ENCODE measurements at places on chromosomes 2 and 18.

GRCh38 chr2:45943219-45944044 lies 292.0 kb downstream of the PRKCE start:
- DNase-seq, result no peak

DNA sequence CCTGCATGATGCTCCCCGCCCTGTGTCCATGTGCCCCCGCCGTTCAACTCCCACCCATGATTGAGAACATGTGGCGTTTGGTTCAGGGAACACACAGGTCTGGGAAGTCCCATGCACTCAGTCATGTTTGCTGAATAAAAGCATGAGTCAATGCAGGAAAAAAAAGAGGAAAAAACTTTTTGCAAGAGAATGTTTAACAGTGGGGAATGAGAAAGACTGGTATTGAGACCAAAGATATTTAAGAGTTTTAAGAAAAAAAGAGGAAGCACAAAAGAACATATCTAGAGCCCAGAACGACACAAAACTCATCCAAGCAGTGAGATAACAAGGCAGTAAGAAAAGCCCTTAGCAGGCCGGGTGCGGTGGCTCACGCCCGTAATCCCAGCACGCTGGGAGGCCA lies 279.2 kb upstream of the THSD7B start:
- no peak for DNase-seq

DNA sequence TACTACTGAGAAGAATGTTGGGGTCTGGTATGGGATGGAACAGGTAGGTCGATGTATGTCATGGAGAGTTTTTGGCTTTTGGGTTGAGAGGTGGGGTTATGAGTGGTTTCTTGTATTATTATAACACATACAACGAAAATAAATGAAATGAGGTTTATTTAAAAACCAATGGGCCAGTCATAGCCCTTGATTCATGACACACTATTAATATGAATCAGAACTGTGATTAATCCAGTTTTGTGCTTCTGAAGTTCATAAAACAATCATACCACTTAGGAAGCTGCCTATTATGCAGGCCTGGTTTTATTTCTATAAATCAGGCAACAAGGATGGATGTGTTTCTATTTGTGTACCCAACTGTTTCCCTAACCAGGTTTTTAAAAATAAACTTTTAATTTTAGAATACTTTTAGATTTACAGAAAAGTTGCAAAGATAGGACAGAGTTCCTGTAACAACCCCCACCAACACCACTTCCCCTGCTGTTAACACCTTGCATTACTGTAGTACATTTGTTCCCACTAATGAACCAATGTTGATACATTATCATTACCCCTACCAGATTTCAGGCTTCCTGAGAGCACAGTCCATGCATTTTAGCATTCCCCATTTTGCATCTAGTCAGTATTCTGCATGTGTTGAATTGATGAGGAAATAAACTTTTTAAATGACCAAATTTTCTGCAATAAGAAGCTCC lies 37.5 kb upstream of the NCOA1 start:
- DNase-seq, result no peak

DNA sequence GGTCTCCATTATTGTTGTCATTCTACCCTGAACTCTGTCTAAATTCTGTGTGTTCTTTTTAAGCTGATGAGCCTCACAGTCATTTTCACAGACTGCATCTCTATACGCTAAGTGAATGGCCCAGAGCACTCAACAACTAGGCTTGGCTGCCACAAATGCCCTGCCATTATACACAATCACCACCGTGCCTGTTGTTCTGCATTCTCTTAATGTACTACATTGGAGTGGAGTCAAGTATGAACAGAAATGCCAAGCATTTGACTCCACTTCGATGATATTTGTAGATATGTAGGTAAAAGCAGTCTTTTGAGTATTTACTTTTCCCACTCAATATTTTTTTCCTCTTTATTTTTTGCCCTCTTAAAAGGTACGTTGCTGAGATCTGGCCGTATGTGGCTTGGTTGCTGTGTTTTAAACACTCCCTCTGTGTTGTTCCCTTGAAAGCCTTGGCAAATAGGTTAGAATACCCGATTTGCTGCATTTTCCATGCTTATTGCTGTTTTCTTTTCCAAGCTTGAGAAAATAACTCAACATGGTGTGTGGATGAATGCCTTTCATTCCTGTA lies 36.2 kb upstream of the TMEFF2 start:
- no peak for DNase-seq

GRCh38 chr2:187499941-187500532 lies 52.0 kb upstream of the CALCRL start:
- DNase-seq, result no peak

- no peak for DNase-seq
These were observed 5.1 kb upstream of the MAL start for GRCh38 chr2:95020275-95021022.
